ENCODE measurements at places on chromosomes 6 and 20.

DNA sequence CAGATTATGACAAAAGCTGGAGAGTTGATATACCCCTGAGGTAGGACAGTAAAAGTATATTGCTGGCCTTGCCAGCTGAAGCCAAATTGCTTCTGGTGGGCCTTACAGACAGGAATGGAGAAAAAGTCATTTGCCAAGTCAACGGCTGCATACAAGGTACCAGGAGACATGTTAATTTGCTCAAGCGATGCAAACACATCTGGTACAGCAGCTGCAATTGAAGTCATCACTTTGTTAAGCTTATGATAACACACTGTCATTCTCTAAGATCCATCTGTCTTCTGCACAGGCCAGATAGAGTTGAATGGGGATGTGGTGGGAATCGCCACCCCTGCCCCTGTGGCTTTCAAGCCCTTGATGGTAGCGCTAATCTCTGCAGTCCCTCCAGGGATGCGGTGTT, 40.4 kb upstream of the POPDC3 start:
- DNase-seq: no peak

DNA sequence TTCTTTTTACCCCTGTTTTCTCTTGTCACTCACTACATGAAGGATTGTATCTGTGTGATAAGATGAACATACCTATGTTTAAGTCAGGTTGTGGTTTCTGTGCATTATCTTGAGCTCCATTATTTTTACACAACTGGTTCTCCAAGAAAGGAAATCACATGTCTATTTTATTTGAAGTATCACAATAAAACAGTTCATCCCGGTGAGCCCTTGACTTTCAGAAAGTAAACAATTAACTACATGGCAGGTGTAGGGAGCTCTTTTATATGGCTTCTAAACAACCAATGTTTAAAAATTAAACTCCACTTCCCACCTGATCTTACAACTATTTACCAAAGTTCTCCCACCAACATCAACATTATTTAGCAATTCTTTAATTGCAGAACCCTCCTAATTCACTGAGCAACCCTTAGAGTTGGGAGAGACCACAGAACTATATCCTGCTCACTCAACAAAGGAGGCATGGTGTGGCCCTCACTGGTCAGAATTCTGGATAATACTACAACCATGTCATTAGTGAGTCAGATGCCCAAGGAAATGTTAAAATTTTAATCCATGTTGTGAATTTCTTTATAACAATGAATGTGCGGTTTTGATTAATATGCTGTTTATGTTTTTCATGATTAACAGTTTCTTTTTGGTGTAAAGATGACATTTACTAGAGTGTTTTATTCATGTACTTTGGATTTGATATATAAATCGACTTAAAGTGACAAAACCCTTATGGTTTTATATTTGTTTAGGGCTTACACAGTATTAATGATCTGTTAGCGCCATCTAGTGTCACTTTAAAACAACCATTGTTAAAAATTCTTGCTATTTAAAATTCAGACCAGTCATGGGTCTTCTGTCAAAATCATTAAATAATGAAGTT, 50.0 kb upstream of the SCGN start:
- no peak for DNase-seq

DNA sequence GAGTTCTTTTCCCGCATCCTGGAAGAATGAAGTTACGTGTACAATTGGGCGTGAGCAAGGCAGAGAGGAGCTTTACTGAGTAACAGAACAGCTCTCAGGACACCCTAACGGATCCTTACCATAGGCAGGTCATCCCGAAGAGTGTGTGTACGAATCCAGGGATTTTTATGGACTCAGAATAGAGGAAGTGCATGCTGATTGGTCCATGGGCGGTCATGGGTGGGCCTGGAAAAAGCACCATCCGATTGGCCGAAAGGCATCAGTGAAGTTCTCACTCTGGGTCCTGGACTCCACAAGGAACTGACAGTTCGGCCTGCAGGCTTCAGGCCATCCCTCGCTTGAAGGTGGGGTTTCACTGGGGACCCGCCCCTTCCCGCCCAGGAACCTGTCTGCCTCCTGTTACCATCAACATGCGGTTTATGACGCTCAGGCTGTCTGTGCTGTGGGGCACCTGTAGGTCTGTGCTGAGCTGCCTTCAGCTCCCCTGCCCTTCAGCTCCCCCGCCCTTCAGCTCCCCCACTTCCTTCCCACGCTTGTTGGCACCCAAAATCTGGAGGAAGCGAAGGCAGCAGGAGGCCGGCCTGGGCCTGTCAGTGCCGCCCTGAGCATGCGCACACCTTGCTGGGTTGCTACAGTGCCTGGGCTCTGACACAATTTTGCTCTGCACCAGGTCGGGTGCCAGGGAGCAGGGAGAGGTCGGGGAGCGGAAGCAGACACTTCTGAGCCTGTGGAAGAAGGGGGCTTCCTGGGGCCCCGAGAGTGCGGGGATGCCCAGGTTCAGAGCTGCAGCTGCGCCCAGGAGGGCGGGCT, 57.9 kb upstream of the MANEA start:
- no peak for DNase-seq

GRCh38 chr6:141313986-141314385, 818.7 kb upstream of the GJE1 start:
- no peak for DNase-seq

- DNase-seq: no peak
Observed at GRCh38 chr6:44156494-44157151, 2.0 kb upstream of the CAPN11 start.

DNA sequence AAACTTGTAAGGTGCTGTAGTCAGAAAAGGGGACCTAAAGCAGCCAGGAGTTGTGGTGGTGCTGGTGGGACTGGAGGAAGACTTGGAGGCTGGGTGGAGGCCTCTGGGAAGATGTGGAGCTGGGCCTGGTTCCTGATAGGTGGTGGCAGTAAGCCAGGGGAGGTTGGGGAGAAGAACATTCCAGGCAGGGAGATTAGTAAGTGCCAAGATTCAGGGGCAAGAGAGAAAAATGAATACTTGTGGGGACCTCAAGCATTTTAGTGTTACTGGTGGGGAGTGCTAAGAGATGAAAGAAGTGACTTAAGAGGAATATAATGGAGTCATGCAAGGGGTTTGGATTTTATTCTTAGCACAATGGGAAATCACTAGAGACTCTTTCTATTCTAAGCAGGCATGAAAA, 79.0 kb upstream of the B3GAT2 start:
- DNase-seq: no peak

- no peak for DNase-seq
Observed at GRCh38 chr6:35049900-35050756, 91.0 kb downstream of the TCP11 start.

- no peak for DNase-seq
Observed at GRCh38 chr6:68502946-68503345, 132.1 kb upstream of the ADGRB3 start.

DNA sequence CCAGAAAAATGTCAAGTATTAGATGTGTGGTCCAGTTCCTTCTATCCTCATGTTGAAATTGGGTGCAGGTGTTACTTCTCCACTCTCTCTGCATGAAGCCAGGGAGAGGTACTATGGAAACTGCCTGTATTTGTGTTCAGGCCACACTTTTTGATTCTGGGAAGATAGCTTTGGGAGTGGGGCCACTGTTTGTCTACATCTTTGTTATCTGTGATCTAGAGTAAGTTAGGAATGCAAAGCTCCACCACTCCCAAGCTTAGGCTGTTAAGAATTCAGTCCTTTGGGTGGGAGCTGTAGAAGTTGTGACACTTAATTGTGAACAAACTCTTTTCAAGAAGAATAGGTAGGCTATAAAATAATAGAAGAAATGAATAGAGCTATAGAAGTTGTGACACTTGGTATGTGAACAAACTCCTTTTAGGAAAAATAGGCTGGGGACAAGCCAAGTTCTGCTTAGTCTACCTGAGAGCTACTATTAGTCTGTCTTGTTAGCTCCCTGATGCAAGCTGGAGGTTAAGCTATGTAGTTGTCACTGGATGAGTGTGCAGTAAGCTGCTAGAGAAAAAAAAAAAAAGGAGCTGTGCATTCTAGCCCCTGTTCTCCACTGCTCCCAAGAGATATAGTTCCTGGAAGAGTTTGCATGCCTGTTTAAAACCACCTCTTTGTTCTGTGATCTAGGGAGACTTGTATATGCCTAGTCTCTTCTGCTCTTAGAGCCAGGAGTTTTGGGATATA, 7.1 kb upstream of the GFRAL start:
- no peak for DNase-seq

DNA sequence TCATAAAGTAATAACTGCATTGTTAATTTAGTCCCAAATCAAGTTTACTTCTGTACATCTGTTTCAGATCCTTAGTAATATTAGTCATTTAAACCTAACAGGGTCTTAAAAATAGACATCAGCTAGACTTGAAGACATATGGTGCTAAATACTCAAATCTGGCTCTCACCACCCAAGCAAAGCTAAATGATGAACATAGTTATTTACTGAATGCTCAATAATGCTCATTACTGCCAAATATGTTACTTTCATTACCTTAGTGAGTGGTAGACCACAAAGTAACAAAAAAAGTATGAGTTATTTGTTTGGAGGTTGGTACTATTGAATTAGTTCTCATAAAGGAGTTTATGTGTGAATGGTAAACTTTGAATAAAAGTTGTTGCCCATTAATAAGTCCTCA, 502.1 kb downstream of the PKHD1 start:
- no peak for DNase-seq

DNA sequence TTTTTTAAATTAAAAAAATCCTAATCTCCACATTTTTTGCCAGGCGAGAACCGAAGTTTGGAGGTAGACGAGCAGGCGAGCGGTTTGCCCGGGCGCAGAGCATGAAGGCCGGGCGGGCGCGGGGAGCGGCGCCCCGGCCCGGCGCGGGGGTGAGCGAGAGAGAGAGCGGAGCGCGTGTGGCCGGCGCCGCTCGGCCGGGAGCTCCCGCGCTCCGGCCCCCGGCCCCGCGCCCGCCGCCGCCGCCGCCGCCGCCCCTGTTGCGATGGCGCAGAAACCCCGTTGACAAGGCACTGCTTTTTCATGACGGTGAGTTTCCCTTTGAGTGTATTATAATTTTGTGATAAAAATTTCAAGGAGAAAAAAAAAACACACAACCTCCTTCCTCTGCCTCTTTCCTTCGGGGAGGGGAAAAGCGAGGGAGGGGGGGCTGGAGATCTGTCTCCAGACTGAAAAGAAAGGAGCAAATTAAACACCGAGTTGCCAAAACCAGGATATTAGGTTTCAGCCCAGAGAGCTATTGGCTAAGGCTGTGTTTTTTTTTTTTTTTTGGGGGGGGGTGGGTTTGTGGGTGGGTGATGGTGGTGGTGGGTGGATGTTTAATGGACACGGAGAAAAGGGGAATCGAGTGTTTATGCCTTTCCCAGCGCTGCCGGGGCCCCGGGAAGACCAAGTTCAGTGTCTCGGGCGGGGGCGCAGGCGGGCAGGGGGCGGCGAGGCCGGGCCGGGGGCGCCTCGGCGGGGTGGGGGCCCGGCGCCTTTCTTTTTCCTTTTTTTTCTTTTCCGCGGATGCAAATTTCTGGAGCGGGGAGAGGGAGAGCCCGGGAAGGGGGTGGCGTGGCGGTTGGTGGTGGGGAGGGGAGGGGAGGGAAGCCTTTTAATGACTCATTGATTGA, at the start of gene BICRAL:
TSS of gene BICRAL (plus strand) at position 257 of the 893 bp plus-strand sequence. CDS start 39,971 bp downstream, outside the sequence.
- peak; percentile 71 for DNase-seq

GRCh38 chr6:11327961-11328360, 95.5 kb upstream of the NEDD9 start:
- DNase-seq: no peak

GRCh38 chr6:125819535-125820326, 29.0 kb downstream of the NCOA7 start:
- no peak for DNase-seq

GRCh38 chr6:25579902-25580495, 72.0 kb upstream of the SCGN start:
- DNase-seq: no peak

- no peak for DNase-seq
Observed at GRCh38 chr6:117309069-117309468, 43.7 kb downstream of the VGLL2 start.

DNA sequence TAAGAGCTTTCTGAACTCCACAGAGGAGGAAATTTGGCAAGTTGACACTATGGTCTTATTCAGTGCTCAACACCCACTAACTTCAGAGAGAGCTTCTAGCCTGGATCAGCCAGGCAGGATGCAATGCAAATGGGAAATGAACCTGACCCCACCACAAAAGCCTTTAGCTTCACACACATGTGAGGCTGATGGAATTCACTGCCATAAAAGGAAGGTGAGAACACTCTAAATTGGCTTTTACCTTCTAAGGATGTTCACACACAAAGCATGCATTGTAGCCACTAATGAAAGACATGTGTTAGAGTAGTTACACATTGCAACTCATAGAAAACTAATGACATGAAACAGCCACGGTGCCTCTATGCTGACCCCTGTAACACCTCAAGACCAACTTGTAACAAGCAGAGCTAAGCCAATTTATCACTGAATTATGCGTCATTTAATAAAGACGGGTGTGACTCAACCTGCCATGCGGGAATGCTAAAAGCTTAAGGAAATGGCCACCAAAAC, 262.1 kb downstream of the HACE1 start:
- DNase-seq: no peak

All from ascending aorta (tissue), 2 donors.